ENCODE measurements at places on chromosomes 11 and 22.

GRCh38 chr11:15807827-15808226 is 548.5 kb downstream of the SOX6 start:
- no peak for DNase-seq

GRCh38 chr11:79198203-79198897 is 242.5 kb downstream of the TENM4 start:
- no peak for DNase-seq

GRCh38 chr11:46321757-46322156 is 25.5 kb upstream of the DGKZ start:
- no peak for DNase-seq

DNA sequence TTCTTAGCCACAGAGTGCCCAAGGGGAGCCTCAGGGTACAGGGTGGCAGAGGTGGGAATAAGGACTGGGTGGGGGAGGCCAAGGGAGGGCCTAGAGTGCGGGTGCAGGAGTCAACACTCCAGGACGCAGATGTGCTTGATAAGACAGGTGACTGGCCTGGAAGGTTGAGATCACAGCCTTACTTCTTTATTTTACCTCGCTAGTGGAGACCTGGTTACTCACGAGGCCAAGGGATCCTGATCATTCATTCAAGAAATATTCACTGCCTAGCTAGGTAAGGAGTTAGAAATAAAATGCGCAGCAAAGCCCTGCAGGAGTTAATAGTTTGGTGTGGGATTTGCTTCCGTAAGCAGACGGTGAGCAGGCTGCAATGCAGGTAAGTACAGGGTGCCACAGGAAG is 13.2 kb upstream of the PEX26 start:
- no peak for DNase-seq
